ENCODE measurements at places on chromosomes 4 and X. TPM values are rescaled to one million over a fixed set of nuclear protein-coding genes. Genes with fewer than 3 reads are reported as not detected.

The CYTL1 gene
- 28.9 TPM for total RNA-seq

The EXOC1 gene
- total RNA-seq = 72.5 TPM

The FREM3 gene
- 0.51 TPM for total RNA-seq

The USP17L12 gene
- not detected for total RNA-seq

The PSAPL1 gene
- not detected for total RNA-seq

GRCh38 chrX:41014776-41015360 is 70.4 kb upstream of the USP9X start:
- DNase-seq = no peak

GRCh38 chr4:81652069-81652478 is 180.4 kb upstream of the RASGEF1B start:
- DNase-seq = no peak

GRCh38 chrX:38516196-38516774 is 45.1 kb upstream of the TSPAN7 start:
- no peak for DNase-seq

All from dermis blood vessel endothelial cell (primary cell).